ENCODE measurements at places on chromosomes 7 and 10. TPM values are rescaled to one million over a fixed set of nuclear protein-coding genes. Genes with fewer than 3 reads are reported as not detected.

The RGS10 gene
- not detected for total RNA-seq

The ZP3 gene
- total RNA-seq, result not detected

DNA sequence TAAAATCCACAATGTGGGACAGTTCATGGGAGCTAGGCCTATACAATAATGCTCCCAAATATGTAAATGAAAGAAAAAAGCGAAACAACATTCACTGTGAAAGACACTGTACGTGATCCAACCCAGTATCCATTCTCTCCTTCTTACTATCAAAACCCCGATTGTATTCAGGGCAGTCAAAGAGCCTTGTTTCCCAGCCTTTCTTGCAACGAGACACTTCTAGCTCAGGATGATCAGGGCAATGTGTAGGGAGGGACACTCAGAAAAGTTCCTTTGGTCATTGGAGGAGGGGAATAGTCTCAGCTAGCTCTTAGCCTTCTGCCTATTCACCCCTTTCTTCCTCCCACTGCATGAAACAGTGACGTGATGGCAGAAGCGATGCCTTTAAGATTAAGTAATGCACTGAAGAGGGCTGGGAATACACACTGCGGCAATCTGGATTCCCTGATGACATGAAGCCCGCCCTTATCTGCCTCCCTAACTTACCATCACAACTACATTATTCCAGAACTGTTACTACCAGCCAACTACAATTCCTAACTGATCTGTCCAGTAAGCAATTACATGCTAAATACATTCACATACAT is 27.3 kb downstream of the UBE2H start:
- peaks cover 6% of the 10 kb centered on the region for H3K36me3 ChIP-seq
- no peak overlapping the region for H3K4me3 ChIP-seq
- DNase-seq, result peak; percentile 71

- H3K4me3 ChIP-seq, result no peak overlapping the region
- H3K36me3 ChIP-seq, result no peaks in the 10 kb centered on the region
- DNase-seq, result no peak
- no peaks in the 10 kb centered on the region for H3K4me1 ChIP-seq
Measured at GRCh38 chr7:126411821-126412383, 840.8 kb downstream of the GRM8 start.

GRCh38 chr10:122373721-122374120 is 787 bp upstream of the PLEKHA1 start:
- peaks cover 44% of the 10 kb centered on the region for H3K4me1 ChIP-seq
- H3K27ac ChIP-seq, result peak overlapping the region; percentile 98
- peak overlapping the region; percentile 95 for H3K4me3 ChIP-seq
- no peaks in the 10 kb centered on the region for H3K36me3 ChIP-seq

DNA sequence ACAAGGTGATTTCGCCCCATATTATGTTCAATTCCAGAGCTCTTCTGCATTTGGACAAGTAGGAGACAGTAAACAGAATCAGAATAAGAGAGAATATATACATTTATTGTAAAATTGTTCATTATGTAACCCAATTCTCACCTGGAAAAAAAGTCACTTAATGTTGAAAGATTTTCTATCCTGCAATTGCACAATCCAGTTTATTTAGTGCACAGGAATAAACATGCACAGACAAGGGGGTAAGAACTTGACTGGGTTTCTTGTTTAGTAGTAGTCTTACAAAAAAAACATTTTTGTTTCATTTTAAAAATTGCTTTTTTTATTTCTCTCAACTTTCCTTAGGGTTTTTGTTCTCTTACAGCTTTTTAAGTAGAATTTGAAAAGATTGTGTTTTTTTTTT is 126.6 kb downstream of the SAMD9 start:
- DNase-seq, result no peak
- no peaks in the 10 kb centered on the region for H3K4me1 ChIP-seq
